NCI-H460 (cell line): ENCODE measurements at places on chromosomes 4 and X.
A peak's percentile ranks its signal among the peaks of the same experiment; 100 is the strongest.

DNA sequence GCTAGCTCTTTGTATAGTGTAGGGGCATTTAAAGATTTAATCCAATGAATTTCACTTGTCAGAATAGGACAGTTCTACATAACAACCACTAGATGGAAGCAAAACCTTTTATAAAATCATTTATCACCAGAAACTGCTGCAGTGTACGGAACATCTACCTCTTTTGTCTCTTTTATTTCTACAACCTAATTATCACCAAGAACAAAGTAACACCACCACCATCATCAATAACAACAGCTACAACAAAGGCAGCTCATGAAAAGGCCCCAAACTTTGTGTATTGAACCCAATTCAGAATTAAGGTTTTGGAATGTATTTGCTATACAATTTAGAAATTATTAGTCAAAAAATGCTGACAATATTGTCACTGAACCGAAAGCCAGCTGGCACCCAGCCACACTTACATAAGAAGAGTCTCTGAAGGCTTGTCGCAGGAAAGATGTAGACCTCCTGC lies 260.9 kb upstream of the RPS6KA3 start:
- peak; percentile 33 for DNase-seq

- no peak for DNase-seq
These were observed 984.0 kb upstream of the TENM3 start for GRCh38 chr4:181259081-181259709.

GRCh38 chr4:65635051-65635821 lies 35.1 kb downstream of the EPHA5 start:
- no peak for DNase-seq

GRCh38 chr4:147717878-147718277 lies 14.0 kb upstream of the ARHGAP10 start:
- DNase-seq, result no peak

DNA sequence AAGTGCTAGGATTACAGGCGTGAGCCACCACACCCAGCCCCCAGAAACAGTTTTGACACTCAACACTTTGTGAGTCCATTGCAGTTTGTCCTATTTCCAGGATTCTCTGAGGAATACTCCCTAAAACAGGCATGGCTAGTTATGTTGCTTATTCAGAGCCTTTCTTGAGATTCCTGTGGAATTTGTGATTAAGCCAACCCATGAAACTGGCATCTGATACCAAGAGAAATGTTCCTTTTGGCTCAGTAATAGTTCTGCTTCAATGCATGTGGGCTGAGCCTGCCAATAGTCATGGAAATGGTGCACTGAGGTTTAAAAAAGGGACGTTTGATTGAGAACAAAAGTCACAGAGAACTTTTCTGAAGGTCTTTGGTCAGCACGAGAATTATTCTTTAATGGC lies 241.7 kb downstream of the PPP1R2C start:
- DNase-seq, result no peak

DNA sequence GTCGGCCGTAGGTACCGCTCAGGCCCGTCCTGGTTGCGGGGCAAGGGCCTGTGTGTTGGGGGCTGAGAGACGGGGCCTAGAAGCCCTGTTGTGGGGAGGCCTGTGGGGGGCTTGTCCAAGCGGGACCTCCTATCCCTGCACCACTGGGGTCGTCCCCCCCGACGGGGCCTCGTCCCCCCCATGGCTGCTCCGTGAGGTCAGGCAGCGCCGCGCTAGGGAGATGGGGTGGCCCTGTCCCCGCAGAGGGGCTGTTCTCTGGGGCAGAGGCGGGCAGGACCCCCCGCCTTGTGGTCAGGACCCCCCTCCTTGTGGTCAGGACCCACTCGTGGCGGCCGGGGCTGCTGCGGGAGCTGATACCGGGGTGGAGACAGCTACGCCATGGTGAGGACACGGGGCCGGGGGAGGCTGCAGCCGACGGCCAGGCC lies 12.1 kb upstream of the GTPBP6 start:
- no peak for DNase-seq

DNA sequence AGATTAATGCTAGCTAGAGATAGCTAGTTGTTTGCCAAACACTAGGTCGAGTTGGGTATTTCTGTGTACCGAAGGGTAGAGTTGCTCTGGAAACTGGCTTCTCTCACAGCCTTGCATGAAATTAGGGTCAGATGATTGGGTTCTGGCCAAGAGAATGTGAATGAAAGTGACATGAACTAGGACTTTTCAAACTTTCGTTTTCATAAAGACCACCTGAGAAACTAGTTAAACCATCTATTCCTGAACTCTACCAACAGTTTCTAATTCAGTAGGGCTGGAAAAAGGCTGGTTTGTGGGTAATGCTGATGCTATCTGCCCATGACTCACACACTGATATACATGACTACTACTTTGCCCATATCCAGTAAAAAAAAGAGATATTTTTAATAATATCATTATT lies 157.6 kb downstream of the GASK1B start:
- no peak for DNase-seq

GRCh38 chr4:176778491-176778890 lies 14.2 kb downstream of the VEGFC start:
- no peak for DNase-seq

GRCh38 chr4:159178979-159179969 lies 76.4 kb downstream of the RAPGEF2 start:
- DNase-seq, result no peak

DNA sequence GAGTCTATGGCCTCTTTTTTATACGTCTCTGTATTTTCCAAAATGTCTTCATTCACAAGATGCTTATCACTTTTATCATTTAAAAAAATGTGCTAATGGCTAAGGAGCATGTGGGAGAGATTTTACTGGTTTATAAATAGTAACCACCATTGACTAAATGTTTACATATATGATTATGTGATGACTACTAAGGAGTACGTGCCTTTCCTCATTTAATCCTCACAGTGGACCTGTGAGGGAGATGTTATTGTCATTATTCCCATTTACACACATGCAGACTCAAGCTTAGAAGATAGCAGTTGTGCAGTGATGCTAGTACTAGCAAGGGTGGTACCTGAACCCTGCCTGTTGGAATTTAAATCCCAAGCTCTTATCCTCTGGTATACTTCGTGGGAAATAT lies 2.4 kb downstream of the SRD5A3 start:
- no peak for DNase-seq

- DNase-seq, result no peak
These were observed 25.0 kb downstream of the CPZ start for GRCh38 chr4:8617486-8618040.

DNA sequence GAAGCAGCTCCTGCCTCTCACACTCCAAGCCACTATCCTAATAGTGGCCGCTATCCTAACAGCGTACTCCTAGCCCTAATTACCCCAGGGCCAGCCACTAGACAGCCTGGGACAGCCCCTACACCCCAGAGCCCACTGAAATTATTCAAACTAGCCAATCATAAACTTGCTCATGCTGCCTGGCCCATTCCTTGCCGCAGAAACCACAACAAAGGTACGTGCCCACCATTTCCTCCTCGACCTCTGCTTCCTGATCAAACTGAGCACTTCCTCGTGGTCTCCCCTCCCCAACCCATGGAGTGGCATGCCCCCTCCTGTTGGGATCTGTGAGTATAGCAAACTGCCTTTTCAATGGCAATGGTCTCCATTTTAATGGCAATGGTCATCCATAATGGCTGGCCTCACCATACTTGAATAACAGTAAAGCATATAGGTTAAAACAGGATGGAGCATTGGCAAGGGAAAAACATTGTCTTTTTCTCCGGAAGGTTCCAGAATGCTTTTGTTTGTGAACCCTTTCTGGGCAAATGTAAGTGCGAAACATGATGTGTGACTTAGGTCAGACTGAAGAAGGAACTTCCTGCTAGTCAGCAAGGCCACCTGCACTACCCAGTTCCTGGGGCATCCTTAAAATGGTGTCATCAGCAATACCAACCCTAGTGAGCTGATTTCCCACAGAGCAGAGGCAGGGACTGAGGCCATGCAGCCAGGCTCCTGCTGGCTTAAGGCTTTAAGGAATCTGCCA lies 107.1 kb upstream of the ATP6AP2 start:
- DNase-seq, result no peak

- DNase-seq, result no peak
These were observed 102.0 kb downstream of the TSPAN5 start for GRCh38 chr4:98556451-98556850.

DNA sequence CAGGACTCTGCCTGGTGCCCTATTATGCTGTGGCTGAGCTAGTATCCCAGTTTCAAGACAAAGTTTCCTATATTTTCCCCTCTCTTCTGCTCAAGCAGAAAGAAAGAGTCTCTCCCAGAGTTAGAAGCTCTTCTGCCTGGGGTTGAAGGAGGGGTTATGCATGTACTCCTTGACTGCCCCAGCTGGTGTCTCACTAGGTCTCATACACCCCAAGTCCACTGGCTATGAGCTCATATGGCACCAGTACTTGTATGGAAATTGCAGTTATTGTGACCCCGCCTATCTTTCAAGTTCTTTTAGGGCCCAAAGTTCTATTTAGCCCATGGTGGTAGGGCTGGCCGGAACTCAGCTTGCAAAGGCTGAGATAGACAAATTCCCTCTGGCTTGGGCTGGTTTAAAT lies 131.8 kb downstream of the NBDY start:
- DNase-seq, result no peak

- no peak for DNase-seq
These were observed 7.3 kb upstream of the CCNI start for GRCh38 chr4:77082886-77083608.
